ENCODE measurements at places on chromosomes 3 and 15.

- DNase-seq, result no peak
Observed at GRCh38 chr15:50232791-50233190, 32.7 kb downstream of the HDC start.

DNA sequence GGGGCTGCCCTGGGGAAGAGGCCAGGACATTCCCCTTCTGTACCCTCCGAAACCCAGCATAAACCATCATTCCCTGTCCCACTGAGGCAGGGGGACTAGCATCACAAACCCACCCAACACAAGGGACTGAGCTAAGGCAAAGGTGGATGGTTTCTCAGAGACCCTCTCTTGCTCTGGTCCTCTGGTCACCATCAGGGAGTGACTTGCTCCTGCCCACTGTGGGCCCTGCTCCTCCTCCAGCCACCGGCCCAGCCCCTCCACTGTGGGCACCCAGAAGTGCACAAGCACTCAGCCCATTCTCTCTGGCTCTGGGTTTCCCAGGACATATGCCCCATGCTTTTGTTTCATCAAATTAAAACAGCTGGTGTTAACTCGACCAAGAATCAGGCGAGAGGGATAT, 44.9 kb downstream of the PTH1R start:
- DNase-seq, result no peak

DNA sequence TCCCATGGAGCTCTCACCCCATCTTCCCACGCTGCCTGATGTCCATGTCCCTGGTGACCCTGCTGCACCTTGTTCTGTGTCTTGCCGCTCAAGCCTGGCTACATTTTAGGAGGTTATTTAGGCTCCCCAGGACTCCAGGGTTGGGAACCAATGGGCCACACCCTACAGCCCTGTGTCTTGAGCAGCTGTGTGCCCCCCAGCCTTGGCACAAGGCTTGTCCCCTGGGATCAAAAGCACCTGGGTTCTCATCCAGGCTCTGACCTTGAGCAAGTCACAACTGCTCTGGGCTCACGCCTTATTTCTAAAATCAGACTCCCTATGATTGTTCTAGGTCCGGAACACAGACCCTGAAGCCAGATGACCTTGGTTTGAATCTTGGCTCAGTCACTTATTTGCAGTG, 14.1 kb downstream of the SPSB4 start:
- no peak for DNase-seq

DNA sequence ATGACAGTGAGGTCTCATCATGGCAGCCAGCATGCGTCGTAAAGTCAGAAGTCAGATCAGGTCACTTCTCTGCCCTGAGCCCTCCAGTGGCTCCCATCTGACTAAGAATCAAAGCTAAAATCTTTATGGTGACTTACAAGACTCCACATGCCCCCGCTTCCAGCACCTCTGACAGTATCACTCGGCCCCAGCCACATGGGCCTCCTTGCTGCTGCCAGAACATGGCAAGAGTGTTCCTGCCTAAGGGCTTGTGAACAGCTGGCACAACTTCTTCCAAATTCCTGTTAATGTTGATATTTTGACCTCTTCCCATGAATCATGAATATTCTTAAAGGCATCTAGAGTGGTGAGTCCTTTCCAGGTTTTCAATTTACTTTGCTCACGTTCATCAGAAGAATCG, 20.5 kb downstream of the POLR2M start:
- no peak for DNase-seq

DNA sequence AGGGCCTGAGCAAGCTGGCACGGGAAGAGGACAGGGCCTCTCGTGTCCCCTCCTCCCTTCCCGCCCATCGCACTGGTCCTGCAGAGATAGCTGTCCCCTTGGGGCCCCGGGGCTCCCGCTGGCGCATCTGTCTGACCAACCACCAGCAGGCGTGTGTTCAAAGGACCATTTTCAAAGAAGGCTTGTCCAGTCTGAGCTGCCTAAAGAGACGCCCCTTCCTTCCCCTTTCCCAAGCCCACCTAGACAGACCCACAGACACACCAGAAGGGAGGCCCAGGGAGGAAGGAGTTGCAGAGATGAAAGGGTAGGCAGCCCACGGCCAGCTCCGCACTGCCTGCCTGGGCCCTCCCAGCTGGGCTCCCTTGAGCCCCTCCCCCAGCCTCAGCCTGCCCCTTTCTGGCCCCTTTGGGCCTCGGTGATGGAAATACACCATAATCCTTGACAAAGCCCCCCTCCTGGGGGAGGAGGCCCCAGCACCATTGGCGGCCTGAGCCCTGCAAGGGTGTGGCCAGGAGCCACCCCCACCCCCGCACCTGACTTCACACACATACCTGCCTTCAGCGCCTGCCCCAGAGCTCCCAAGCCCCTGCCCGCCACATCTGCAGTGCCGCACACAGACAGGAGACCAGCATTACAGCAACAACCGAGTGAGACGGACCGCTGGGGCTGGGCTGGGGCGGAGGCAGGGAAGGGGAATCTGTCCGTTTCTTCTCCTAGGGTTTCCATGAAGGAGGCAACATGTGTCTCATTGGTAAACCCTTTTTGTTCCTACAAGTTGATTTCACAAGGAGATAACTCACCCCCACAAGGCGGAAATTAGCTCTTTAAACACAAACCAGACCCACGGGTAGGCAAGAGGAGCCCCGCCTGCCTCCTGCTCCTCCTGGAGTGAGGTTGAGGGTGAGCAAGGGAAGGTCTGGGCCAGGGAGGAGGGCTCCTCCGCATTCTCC, at the start of gene STRA6:
Gene STRA6 (minus strand): TSS at position 336 of the 950 bp plus-strand sequence. CDS start 520 bp downstream, outside the sequence.
- DNase-seq, result peak; percentile 70

DNA sequence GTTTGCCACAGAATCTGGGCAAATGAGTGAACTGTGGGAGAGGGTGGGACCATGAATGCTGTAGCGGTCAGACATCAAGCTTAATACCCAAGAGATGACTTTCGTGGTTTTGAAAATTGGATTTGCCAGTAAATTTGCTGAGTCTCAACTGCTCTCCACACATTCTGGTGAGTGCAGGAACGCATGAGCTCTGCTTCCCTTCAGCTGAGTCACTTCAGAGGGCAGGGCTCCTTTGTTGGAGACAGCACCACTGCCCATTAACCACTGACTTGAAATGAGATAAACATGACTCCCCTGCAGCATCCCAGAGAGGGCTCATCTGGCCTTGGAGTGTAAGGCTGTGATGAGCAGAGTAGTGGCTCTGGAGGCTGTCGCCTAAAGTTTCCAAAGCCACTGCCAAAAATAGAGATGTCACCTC, 22.6 kb downstream of the RARRES1 start:
- DNase-seq, result no peak

DNA sequence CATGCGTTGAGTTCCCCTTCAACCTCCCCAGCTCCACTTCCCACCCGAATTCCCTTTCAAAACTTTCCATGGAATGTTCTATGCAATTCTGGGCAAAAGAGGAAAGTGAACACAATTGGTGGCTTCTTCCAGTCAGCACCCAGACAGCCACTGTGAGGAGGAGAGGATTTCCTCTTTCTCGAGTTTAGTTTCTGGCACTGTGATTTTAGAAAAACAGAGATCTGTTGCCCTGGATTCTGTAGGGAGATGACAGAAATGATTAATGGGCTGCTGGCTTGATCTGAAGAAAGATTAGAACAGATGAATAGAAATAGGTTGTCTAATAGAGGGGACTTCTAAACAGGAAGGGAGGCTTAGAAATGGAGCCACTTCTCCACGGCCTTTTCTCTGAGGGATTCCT, 172.0 kb downstream of the MCTP2 start:
- DNase-seq, result no peak

- DNase-seq, result no peak
Observed at GRCh38 chr3:176795891-176796290, 401.4 kb downstream of the TBL1XR1 start.

- DNase-seq, result no peak
Observed at GRCh38 chr3:20462723-20463122, 276.7 kb upstream of the SGO1 start.

GRCh38 chr3:16515885-16516420, 2.5 kb upstream of the RFTN1 start:
- no peak for DNase-seq

DNA sequence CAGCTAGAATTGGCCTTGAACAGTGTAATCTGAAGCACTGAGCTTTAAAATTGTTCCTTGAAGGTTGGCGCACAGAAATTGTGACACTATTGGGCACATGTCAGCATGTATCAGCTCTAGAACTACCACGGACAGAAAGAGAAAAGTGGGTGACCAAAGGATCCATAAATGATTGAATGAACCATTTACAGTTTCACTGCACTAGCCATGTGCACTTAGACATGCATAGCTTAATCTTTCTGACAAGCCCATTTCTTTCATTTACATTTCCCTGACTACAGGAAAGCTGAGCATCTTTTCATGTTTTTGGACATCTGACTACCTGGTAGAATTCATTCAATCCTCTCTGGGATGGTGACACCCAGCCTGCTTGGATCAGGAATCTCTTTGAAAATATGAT, 36.2 kb downstream of the NUDT16 start:
- DNase-seq, result no peak

- DNase-seq, result no peak
Observed at GRCh38 chr15:45448066-45448915, 69.9 kb upstream of the GATM start.

DNA sequence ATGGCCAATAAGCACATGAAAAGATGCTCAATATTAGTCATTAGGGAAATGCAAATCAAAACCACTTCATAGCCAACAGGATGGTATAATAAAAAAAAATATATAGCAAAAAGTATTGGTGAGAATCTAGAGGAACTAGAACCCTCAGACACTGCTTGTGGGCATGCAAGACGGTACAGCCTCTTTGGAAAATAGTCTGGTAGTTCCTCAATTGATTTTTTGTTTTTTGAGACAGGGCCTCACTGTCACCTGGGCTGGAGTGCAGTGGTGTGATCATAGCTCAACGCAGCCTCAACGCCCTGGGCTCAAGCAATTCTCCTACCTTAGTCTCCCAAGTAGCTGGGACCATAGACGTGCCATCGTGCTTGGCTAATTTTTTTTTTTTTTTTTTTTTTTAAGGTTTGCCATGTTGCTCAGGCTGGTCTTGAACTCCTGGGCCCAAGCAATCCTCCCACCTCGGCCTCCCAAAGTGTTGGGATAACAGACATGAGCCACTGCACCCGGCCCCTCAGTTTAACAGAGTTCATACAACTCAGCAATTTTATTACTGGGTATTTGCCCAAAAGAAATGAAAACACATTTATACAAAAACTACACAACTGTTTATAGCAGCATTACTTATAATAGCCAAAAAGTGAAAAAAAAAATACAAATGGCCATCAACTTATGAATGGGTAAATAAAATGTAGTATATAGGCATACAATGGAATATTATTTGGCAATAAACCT, 5.1 kb downstream of the PRC1 start:
- DNase-seq, result no peak

DNA sequence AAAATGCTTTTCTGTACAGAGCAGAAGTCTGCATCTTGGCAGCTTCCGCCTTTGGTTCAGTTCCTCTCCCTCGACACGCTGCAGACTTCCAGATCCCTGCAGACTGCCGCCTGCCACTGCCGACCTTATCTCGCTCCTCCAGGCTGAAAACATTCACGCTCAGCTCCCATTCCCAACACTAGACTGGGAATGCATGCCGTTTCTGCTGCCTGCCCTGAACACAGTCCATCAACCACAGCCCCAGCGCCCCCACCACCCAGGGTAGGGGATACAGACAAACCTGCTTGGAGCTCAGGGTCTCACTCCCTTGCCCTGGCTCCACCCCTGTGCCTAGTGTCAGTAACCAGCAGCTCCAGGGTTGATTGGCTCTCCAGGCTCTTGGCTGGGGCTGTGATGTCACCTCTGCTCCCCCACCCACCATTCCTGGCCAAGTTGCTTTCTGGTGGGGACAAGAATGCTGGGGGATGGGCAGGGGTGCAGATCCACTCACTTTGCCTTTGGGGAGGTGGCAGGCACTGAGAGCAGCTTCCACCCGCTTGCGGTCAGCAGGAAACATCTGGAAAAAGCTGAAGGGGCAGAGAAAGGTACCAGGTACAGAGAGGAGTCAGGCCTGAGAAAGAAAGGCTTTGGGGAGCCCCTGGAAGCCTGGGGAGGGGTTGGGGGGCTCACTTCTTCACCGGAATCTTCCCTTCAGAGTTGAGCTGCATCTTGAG, 6.1 kb downstream of the PLCB2 start:
- DNase-seq, result no peak

GRCh38 chr3:160398820-160399124, 253 bp downstream of the IFT80 start:
- no peak for DNase-seq

DNA sequence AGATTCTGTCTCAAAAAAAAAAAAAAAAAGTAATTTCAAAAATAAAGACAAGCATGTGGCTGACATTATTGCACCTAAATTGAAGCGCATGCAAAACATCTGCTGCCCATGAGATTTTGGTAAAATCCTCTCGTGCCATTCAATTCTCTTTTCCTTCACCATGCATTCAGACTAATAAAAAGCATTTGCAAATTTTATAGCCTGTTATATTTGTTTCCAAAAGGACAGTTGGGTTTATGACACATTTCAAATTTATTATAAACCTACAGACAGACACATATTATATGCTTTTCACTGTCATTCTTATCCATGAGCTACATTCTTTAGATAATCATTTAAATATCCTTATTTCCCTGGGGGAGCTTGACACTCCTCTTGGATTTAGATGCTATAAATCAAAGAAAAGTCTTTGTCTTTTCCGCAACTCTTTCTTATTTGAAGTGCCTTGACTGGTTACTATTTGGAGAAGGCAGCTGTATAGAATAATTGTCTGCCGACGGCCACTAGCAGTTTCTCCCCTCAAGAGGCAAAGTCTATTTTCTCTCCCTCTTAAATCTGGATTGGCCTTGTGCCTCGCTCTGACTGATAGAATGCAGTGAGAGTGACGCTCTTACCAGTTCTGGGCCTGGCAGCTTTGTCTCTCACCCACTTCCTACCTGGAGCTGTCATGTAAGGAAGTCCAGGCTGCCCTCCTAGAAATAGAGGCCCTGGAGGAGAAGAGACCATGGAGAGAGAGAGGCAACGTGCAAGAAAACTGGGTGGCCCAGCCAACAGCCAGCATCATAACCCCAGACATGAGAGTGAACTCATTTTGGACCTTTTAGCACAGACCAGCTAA, 6.8 kb upstream of the LRIG1 start:
- no peak for DNase-seq

- no peak for DNase-seq
Observed at GRCh38 chr15:65021488-65021887, 8.0 kb downstream of the MTFMT start.

- DNase-seq, result no peak
Observed at GRCh38 chr3:23421811-23422516, 218.8 kb downstream of the UBE2E2 start.

GRCh38 chr15:69456208-69457166, 3.9 kb downstream of the RPLP1 start:
- DNase-seq, result no peak

DNA sequence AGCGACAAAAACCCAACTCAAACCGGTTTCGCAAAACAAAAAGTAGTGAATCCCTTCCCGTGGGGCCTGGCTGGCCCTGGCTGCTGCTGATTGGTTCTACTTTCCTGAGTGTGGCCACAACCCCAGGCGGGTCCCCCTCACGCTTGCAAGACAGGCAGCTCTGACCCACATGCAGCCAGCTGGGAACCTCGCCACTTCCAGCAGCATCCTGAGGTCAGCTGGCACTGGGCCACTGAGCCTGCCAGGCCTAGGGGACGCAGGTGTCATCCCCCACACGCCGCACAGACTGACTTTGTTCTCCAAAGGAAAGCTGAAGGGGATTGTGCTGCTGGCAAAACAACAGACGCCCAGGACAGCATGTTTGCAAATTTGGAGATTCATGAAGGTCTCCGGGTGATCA, 111.1 kb downstream of the TPRA1 start:
- DNase-seq, result no peak
